EH (cell line): ENCODE measurements at places on chromosomes 4 and X.

DNA sequence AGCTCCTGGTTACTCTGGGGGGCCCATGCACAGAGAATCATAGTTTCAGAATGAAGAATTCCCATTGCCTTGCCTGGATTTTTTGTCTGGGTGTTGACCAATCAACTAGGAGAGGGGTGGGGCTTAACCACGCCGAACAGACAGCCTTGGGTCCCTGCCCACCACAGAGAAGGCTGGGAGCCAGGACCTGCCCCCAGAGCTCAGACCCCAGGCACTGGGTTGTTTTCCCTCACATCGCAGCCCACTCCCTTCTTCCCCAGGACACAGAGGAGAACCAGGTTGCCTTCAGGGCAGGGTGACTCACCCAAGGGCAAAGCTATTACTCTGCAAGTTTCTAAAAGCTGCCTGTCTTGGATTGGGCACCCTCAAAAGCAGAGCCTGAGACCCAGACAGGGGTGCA, 23.3 kb upstream of the CRMP1 start:
- DNase-seq, result no peak

DNA sequence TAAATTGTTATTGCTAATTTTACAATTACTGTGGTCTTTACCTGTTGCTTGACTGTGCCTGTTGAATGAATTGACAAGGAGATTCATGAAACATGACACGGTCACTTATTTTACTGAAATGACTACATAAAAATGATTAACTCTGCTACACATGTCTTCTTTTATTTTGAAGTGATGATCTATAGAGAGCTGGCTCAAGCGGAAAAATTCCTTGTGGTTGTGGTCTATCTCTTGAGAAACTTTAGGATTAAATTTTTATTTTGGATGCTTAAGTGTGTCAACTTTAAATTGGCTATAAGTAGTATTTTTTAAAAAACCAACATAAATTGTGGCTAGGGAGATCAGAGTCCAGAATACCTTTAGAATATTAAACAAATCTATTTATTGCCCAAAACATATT, 131.8 kb upstream of the PITX2 start:
- DNase-seq, result no peak

GRCh38 chr4:61198686-61199085, 1.4 kb upstream of the ADGRL3 start:
- DNase-seq, result no peak

- DNase-seq, result peak; percentile 35
These were observed 133.4 kb downstream of the ATG4A start for GRCh38 chrX:108224727-108225621.

DNA sequence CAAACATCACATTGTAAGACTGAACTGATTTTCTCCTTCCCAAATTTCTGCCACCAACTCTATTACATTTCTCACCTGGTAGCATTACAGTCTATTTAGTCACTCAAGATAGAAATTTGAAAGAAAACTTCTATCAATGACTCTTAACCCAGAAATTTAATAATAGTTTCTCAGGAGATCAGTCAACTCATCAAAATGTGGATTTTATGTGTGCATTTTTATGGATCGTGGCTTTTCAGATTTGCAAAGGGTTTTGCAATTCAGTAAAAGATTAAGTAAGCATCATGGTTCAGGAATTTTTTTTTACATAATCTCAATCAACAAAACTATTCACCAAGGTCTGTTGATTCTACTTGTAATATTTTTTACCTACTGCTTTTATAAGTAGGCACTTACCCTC, 111.1 kb downstream of the CFAP299 start:
- DNase-seq, result peak; percentile 46

GRCh38 chrX:3142259-3143042, 101.2 kb downstream of the ARSF start:
- no peak for DNase-seq

GRCh38 chr4:137300776-137301175, 231.5 kb downstream of the PCDH18 start:
- DNase-seq, result peak; percentile 49

DNA sequence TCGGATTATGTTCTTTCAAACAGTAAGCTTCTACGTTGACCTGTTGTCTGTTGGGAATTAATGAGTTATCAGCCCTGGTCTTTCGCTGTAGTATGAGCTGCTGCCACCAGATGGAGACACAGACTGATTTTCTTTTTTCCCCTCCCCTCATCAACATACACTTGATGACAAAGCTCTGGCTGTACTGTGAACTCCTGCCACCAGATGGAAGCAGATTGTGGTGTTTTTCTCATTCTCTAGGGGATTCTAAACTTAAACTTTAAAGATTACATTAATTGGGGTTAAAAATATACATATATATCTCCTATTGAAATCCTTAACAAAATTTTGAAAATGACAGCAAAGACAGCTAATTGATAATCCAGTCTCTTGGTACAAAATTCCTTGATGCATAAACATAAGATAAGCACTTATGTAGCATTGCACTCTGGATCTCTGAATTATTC, 44.8 kb downstream of the SMS start:
- peak; percentile 79 for DNase-seq

DNA sequence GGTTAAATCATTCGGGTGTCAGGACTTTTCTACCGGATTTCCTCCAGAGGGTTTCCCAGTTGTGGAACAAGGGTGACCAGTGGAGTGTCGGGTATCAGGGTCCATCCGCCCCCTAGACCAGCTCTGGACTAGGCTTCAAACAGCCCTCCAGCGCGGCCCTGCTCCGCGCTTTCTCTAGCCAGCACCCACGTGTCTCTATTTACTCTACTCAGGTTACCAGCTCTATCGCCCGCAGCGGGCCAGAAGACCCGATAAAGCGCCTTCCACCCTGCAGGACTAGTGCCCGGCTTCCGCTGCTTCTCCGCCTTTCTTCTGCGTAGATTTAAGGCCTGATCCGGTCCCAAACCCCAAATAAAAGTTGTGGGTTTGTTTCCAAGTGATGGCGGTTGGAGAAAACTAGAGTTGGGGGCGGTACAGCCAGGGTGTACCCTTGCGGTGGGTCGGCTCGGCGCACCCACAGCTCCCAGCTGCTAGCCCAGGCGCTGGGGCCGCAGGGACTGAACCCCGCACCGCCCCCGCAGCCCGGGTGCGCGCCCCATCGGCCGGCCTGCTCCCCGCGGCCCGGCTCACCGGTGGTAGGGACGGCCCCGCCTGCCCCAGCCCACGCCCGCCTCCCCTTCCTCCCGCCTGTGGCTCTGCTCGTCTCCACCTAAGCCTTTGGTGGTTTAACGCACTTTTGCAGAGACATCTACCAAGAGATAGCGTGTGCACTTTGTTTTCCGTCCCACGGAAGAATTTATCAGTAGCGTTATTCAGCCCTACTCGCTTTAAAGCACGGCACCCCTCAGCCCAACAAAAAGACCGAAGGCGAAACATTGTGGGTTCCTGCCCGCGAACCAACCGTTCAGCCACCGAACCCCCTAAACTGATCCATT, 2.1 kb downstream of the LEF1 start:
- DNase-seq, result no peak

GRCh38 chrX:31506360-31506759, 434.5 kb upstream of the FTHL17 start:
- no peak for DNase-seq

DNA sequence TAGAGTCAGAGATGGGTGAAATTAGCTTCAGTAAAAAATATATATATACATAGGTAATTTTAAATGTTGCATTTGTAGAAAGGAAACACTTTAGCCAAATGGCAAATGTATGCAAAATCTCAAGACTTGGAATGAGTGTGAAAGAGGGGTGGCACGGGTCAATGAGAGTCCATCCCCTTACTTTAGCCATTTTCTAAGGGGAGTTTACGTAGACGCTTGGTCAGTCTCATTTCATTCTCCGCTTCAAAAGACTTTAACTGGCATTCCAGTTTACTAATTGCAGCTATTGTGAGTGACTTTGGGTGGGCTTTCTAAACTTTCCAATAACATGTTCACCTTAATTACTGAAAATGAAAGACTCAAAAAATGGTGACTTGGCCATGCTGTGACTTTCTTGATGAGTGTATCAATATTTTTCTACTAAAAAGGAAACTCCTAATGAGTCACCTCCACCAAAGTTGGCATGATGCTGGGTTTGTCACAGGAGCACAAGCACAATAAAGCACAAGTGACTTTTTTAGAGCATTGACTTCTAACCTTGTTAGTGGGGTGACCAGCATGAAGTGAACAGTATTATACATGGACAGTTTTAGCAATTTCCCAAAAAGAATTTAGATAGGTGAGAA, 356.0 kb upstream of the RASGEF1B start:
- DNase-seq, result no peak

GRCh38 chr4:130125467-130125866, 1029.5 kb downstream of the C4orf33 start:
- DNase-seq, result no peak

GRCh38 chrX:15395789-15396188, 11.6 kb upstream of the VEGFD start:
- no peak for DNase-seq

DNA sequence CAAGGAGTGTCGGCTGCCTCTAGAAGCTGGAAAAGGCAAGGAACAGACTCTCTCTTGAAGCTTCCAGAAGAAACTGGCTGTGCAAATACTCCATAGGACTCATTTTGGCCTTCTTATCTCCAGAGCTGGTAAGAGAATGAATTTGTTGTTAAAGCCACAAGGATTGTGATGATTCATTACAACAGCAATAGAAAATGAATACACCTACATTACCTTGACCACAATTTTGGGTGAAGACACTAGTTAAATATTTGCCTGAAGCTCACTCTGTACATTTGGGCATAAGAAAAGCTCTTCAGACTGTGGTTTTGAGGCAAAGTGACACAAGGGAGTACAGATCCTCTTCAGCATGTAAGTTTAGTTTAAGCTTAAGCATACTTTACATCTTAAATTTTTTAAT, 134.5 kb upstream of the TLL1 start:
- DNase-seq, result no peak

GRCh38 chr4:6900181-6900812, 9.3 kb upstream of the TBC1D14 start:
- no peak for DNase-seq

- peak; percentile 10 for DNase-seq
These were observed 50.8 kb upstream of the EDNRA start for GRCh38 chr4:147430111-147430510.

DNA sequence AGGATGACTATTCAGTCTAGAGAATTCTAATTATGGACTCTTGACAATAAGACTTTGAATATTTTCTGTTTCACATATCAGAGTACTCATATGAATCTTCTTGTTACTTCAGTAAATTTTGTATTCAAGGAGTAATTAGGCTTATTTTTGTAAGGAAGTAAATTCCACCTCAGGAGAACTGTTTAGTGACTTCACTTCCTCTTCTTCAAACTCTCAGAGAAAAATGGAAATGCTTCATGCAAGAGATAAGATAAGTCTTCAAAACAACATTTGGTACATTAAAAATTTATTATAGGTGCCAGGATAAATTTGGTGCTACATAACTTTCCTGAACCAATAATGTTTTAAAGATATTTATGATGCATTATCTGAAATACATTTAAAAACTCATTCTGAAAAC, 1421.9 kb downstream of the PCDH7 start:
- DNase-seq, result no peak

- no peak for DNase-seq
These were observed 52.0 kb downstream of the ENOPH1 start for GRCh38 chr4:82482387-82482786.

DNA sequence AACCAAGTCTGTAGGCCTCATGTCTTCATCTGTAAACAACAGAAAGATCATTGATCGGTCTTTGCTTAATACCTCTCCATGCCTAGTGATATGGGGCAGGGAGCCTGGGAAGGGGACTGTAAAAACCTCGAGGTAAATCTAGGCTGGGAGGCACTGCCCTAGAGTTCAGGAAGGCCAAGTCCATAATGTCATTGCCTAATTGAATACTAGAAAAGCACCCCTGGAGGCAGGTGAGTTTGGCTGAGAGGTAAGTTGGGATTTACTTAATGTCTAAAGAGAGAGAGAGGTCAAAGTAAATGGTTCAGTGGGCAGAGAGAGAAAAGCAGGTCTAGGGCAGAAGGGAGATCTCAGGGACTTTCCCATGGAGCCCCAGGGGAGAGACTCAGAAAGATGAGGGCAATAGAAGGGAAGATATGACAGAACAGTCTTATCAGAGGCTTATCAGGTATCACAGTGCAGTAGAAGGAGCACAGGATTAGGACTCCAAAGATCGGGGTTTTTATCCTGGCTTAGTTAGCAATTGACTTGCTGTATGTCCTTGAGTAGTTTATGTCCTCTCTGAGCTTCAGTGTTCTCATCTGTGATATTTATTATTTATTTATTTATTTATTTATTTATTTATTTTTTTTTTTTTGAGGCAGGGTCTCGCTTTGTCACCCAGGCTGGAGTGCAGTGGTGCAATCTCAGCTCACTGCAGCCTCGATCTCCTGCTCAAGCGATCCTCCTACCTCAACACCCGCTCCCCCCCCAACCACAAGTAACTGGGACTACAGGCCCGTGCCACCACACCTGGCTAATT, 85.2 kb downstream of the SLC16A2 start:
- no peak for DNase-seq

GRCh38 chr4:153440475-153440874, 25.7 kb upstream of the TMEM131L start:
- DNase-seq, result no peak

DNA sequence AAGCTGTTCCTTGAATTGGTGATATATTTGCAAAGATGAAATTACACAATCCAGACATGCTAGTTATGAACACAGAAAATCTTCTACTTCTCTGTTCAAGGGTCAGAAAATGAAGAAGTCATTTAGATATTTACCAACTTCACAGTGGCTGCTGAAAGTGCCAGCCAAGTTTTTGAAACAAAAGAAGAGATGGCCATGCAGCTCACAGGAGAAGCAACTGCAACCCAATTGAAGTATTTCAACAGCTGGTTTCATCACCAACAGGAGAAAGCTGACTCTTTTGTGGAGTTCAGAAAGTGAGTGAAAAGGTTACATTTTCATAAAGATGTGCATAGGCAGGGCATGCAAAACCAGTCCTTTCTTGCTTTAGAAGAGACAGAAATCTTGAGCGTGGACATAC, 70.1 kb upstream of the LSM6 start:
- no peak for DNase-seq

DNA sequence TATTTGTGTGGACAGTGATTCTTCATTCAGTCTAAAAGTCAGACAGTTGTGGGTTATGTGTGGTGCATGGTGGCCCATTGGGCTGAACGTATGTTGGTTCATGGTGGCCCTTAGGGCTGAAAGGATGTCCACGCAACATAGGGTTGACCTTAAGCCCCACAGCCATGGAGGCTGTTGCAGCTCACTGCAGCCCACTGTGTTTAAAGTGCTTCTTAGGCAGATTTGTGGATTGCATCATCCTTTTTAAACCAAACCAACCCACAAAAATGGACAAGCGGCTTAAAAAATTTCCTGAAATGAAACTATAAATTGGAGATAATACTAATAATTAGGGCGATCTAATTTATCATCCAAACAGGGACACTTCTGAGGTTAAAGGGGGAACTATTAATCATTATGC, 219.0 kb upstream of the GATB start:
- DNase-seq, result no peak

- no peak for DNase-seq
These were observed 63.8 kb upstream of the NOCT start for GRCh38 chr4:138951764-138952163.

GRCh38 chr4:87076690-87077358, 142.0 kb downstream of the AFF1 start:
- no peak for DNase-seq

- DNase-seq, result peak; percentile 10
These were observed 65.3 kb downstream of the CLNK start for GRCh38 chr4:10619220-10619619.
